ENCODE measurements at places on chromosomes 16 and 17. TPM values are rescaled to one million over a fixed set of nuclear protein-coding genes. Genes with fewer than 3 reads are reported as not detected.

DNA sequence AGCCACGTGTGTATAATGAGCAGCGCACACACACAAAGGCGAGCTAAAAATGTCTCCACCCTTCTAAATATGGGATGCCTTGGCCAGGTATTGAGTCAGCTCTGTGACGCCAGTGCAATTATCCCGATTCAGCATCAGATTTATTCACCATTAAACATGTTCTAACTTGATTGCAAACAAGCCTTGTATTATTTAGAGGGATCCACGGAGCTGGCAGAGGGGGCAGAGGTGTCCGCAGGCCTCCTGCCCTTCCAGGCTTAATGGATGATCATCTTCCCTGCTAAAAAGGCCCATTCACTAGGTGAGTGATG is 591.7 kb downstream of the MAF start:
- DNase-seq = no peak

- DNase-seq = no peak
These were observed 17.0 kb upstream of the KRT20 start for GRCh38 chr17:40901981-40902474.

DNA sequence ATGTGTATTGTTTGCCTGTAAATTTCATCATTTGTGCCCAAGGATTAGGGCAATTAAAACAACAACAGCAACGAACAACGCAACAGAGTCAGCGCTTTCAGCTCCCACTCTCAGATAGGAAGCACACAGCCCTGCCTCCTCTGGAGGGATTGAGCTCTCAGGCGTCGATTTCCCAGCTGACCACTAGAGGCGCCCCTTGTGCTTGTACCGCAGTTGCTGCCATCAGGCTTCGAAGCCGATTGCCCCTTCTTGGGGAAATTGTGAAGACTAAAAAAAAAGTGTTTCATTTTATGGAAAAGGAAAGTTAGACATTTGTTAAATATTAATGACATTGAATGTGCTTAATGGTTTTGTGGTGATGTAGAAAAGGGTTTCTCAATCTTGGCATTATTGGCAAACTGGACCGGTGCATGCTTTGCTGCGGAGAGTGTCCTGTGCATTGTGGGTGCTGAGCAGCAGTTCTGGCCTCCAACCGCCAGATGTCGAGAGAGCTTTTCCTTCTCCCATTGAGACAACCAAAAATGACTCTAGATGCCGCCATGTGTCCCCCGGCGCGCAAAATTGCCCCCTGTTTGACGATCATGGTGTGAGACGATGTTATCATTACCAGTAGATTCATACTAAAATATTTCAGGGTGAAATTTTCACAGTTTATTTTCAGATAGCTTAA is 650.4 kb upstream of the RBFOX1 start:
- no peak for DNase-seq

GRCh38 chr16:21064203-21064602 is 86.4 kb downstream of the DNAH3 start:
- DNase-seq = no peak

DNA sequence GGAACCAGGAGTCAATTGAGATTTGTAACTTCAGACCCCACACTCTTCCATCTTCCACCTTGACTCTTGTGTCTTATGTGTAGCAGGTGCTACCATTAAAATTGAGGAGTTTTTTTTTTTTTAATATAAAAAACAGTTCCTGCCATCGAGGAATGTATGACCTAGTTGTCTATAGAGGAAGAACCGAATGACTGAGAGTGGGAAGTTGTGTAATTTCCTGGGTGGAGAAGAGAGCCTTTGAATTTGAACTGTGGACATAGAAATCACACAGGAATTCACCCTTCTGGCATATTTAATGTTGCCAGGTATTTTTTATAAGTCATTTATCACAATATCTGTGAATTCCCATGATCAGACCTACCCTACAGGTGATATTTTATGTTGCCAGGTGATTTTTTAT is 22.0 kb downstream of the SP2 start:
- no peak for DNase-seq

GRCh38 chr17:2962729-2963128 is 100.7 kb downstream of the OR1D5 start:
- peak; percentile 66 for DNase-seq

DNA sequence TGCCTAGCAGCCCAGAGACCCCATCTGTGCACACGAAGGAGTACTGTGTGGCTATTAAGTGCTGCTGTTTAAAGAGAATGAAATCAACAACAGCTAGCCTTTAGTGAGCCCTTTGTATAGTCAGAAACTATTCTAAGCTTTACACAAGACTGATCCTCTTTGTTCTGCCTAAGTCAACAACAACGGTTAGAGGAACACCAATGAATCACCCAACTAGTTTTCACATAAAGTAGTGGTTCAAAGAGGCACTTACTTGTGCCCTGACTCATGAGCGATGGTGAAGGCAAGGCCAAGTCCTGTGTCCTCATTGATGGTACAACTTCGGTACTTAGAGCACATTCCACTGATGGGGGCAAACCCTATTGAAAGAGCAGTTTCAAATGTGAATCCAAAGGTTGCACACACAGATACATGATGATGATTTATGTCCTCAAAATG is 75.8 kb downstream of the ADAMTS18 start:
- DNase-seq = no peak

- no peak for DNase-seq
These were observed 41.5 kb downstream of the TOM1L2 start for GRCh38 chr17:17930674-17931073.

DNA sequence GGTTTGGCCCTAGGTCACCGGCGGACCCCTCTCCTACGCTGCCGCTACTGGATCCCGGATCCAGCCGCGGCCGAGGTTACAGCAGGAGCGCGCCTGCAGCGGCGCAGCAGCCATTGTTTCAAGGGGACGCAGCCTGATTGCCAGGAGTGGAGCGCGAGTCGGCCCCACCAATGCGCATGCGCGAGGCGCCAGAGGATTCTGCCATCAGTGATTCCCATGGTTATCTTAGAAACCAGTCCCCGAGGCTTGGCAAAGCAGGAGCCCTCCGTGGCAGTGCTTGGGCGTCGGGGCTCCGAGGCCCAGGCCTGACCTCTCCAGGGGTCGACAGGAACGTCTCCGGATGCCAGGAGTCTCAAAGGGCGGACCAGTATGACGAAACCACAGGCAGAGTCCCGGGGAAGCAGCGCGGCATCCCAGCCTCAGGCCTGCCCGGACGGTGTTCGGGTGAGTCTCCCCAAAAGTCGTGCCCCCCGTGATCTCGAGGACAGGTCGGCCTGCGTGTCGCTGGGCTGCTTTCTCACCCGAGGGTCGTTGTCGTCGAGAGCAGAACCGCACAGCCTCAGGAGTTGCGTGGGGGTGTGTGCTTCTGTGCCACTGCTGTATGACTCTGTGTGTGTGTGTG is 608.5 kb downstream of the KCNJ18 start:
- no peak for DNase-seq

DNA sequence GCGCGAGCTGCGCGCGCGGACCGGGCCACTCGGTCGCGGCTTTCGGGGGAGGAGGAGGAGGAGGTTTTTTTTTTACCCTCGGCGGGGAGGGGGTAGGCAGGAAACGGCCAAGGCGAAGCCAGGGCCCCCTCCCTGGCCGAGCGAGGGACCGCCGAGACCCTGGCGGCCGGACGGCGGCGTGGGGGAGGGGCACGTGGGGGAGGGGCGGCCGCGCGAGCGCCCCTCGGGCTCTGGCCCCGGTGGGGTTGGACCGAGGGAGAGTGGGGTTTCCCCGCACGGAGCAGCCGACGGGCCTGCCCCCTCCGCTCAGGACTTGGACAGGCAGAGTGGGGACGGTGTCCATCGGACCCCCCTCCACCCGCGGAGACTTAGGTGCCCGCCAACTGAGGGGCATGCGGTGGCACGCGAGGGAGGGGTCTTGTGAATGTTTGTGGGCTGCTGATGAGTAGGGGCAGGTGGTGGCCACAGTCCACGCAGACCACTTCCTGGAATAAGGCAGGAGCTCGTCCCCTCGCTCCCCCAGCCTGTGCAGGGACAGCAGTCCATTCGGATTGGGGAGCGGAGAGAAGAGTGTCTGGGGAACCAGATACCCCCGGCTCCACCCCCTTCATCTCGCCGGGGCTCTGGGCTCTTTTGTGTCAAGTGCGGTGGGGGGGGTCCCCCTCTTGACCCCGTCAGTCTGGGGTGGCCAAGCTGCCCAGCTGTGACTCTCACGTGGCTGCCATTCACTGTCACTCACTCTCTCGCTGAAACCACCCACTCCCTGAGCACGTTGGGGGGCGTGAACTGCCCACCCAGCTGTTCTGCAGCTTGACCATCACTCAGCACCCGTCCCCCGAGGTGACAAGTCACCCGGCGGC is 3.0 kb upstream of the CHD3 start:
- peak; percentile 84 for DNase-seq

The METTL9 gene
- 62.0 TPM for total RNA-seq

The TNFRSF13B gene
- not detected for total RNA-seq

The EFCAB5 gene
- total RNA-seq = 1.2 TPM
